Upper lobe of right lung (tissue), 1 donor: ENCODE measurements at places on chromosomes 11 and 22. TPM values are rescaled to one million over a fixed set of nuclear protein-coding genes. Genes with fewer than 3 reads are reported as not detected.

GRCh38 chr22:43128928-43129424 lies 14.2 kb downstream of the MCAT start:
- no peak for DNase-seq

- DNase-seq: no peak
These were observed 229.2 kb upstream of the MTNR1B start for GRCh38 chr11:92740276-92740675.

DNA sequence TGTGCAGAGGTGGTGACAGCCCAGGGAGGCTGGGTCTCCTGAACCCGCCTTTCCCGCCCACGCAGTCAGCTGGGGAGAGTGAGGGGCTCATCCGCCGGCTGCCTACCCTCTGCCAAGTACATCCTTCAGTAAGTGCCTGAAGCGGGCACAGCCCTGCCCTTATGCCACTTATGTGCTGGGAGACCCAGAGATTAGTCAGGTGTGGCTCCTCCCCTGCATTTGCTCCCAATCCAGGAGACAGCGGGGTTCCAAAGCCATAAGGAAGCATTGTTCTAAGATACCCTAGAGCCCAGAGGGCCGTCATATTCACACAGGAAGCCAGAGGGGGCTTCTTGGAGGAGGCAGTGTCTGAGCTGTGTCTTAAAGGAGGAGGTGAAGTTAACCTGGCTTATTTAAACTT lies 5.8 kb upstream of the PPP6R3 start:
- peak; percentile 75 for DNase-seq

GRCh38 chr11:111814106-111814505 lies 47.9 kb upstream of the PPP2R1B start:
- DNase-seq: no peak

GRCh38 chr22:43473031-43473430 lies 61.2 kb downstream of the MPPED1 start:
- no peak for DNase-seq

DNA sequence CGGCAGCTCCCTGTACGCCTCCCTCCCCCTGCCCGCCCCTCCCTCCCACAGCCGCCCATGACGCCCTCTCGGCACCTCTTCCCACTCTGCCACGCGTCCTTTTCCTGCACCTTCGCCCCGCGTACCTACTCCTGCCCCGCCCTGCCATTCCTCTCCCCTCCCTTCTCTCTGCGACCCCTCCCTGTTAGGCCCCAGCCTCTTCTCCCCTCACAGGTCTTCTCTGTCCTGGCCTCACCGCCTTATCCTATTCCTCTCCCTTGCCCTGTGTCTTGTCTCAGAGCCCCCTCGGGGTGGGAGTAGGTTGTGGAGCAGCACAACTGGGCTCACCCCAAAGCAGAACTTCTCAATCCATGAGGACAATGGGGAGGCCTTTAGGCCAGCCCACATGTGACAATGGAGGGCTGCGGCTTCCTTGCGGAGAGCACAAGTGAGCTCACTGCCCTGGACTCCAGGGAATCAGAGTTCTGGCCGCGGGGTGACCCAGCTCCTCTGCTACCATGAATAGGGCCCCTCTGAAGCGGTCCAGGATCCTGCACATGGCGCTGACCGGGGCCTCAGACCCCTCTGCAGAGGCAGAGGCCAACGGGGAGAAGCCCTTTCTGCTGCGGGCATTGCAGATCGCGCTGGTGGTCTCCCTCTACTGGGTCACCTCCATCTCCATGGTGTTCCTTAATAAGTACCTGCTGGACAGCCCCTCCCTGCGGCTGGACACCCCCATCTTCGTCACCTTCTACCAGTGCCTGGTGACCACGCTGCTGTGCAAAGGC lies 539 bp downstream of the SLC35C1 start:
- DNase-seq: peak; percentile 72

- no peak for DNase-seq
These were observed 38.0 kb downstream of the EXT2 start for GRCh38 chr11:44133335-44133946.

GRCh38 chr11:131572423-131572822 lies 202.0 kb downstream of the NTM start:
- no peak for DNase-seq

DNA sequence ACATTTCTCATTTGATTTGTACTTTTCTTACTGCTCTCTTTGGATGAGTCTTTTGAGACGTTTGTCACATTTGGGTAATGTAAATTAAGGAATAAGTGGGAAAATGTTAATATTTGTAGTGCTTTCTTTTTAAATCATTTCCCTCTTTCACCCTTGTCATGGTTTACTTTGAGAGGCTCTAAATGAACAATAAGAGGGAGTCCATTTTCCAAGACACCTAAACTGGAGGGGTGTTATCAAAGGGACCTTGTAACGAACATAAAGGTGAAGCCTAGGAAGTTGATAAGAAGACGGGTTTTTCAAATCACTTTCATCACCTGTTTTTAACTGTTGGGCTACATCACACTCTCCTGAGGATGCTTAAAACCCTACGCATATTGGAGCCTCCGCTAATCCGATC lies 12.1 kb downstream of the EED start:
- DNase-seq: no peak

DNA sequence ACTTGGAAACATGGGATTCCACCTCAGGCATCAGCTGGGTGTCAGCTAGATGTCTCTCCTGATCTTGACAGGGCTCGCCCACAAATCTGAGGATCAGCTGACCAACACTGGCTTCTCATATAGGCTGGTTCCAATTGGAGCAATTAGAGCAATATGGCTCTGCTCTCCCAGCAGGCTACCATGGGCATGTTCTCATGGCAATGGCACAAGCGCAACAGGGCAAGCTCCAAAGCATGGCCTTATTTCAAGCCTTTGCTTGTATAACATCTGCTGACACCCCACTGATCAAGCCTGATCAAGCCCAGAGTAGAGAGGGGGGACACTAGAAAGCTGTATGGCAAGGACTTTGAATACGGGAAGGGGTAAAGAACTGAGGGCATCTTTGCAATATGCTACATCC lies 40.7 kb upstream of the SPATA19 start:
- no peak for DNase-seq

GRCh38 chr11:91136631-91137030 lies 913.8 kb upstream of the CHORDC1 start:
- no peak for DNase-seq

- DNase-seq: no peak
These were observed 784 bp upstream of the SYNGR1 start for GRCh38 chr22:39348909-39349505.

DNA sequence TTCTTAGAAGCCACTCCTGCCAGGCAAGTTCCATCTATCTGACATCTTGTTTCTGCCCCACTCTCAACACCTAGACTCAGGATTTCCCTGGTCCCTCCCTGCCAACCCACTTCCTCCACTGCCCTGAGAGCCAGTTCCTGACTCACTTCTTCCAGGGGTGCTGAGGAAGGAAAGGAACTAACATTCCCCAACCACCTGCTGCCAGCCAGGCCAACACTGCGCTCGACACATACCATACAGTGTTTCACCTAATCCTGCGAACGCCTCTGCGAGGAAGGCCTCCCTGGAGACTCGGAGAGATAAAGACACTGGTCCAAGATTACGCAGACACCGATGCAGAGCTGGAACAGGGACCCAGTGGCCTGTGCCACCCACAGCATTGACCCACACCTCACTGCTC lies 40.2 kb downstream of the MICAL3 start:
- DNase-seq: no peak

DNA sequence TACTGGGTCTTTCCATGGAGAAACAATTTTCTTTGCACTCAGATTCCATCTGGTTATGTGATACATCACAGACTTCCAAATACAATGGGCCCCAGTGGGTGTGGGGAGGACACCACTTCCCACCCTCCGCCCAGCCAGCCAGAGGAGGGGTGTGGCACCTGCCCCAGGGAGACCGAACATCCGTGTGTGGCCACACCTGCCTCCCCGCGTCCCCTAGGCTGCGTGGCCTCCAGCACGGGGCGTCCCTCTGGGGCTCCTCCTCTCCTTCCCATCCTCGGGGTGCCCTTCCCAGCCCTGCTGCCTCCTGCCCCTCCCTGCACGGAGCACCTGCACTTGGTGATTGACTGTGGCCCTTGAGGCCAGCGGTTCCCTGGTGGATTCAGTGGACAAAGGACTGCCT lies 49.1 kb downstream of the CERK start:
- DNase-seq: no peak

DNA sequence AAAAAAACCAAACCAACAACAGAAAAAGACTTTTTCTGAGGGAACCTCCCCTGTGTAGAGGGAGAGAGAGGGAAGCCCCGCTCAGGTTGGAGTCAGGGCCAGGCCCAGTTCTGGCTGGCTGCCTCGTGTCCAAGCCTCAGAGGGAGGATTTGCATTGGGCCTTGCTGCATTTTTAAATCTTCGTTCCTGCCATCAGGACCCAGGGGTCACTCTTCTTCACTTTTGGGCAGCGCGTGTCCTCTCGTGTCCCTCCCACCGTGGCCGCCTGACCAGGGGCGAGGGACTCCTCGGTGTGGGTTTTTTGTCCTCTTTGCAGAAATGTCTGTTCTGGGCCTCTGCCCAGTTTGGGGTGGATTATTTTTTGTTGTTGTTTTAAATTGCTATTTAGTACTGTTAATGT lies 57.9 kb downstream of the LRRC74B start:
- no peak for DNase-seq

DNA sequence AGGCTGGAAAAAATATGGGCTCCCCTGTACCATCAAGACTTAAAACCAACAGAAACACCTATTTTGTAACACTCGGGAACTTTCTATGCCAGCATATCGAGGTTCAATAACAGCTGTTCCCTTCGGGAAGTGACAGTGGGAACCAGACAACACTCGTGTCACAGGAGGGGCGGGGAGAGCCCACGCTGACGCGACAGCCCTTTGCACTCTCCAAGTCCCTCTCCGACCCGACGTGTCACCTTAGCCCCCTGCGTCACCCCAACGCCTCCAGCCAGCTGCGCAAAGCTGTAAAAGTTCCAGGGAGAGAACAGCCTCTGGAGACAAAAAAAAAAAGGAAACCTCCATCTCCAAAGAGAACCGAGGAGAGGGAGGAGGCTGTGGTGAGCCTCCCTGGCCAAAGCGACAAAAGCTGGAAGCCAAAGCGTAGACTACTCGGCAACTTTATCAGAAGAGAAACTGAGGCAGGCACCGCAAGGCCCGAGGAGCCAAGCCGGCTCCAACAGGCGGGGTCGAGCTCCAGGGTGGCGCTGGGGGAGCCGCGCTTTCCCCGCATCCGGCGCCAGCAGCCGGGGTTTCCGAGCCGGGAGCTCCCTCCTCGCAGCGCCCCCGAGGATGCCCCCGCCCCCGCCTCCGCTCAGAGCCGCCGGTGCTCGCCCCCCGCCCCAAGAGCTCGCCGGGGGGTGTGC lies 751 bp downstream of the ARFGAP3 start:
- DNase-seq: peak; percentile 85

DNA sequence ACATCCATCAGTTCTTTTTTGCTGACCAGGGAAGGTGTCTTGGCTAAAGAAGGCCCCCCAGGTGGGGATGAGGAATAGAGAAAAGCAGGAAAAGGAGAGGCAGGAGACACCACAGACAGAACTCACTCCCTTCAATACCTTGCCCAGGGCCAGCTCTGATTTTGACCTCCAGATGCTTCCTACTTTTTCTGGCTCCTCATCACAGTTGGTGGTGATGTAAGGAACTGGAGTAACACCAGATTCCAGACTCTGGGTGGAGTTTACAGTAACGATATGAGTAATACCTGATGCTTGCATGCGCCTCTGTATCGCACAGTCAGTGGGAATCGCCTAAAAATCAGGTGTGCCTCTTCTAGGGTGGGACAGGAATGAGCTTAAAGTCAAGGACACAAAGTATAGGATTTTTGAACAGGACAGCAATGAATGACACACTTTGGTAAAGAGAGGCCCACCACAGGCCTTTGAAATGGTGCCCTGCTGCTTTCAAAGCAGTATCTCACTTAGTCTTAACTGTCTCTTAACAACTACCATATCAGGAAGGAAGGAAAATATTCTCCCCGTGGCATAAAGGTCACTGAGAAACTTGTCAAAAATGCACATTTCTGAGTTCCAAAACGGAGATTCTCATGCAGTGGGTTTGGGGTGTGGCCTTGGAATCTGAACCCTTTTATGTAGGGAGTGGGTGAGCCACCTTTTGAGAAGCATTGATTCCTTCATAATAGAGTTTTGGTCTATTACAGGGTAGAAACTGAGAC lies 140.8 kb downstream of the SNX19 start:
- no peak for DNase-seq

DNA sequence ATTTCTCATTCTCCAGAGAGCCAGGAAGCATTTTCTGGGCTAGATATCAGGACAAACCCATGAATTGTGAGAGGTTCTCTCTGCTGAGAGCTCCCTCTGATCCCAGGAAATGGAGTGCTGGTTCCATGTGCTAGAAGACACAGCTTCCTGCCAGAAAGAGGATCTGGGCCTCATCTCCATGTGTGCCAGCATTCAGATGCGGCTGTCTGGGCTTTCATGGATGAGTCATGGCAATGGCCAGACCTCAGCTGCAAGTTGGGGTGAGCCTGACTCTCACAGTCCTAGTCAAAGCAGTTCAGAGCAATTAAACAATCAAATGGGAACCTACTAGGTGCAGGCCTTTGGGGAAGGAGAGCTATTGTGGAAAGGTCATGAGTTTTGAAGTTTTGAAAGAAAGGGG lies 82.3 kb upstream of the EED start:
- DNase-seq: no peak

HEPACAM gene
- total RNA-seq: 0.14 TPM

PHETA2 gene
- 15.4 TPM for total RNA-seq

TTLL1 gene
- total RNA-seq: 5.1 TPM

EML3 gene
- 91.1 TPM for total RNA-seq
